ENCODE measurements at places on chromosomes 13 and 19.

DNA sequence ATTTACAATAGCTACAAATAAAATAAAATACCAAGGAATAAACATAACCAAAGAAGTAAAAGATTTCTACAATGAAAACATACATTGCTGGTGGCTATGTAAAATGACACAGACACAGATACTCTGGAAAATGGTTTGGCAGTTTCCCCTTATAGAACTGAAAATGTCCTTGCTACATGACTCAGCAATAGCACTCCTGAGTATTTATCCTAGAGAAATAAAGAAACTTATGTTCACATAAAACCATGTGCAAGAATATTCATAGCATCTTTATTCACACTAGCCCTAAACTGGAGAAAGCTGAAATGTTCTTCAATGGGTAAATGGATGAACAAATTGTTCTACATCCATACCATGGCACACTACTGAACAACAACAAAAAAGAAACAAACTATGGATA lies 100.2 kb upstream of the RFC3 start:
- DNase-seq: no peak

- DNase-seq: no peak
Observed at GRCh38 chr13:38686577-38687245, at the start of gene FREM2. FREM2 (plus strand) TSS chr13:38687077; CDS start chr13:38687345, 268 bp downstream.

- no peak for DNase-seq
Observed at GRCh38 chr13:39196965-39197646, 158.8 kb downstream of the NHLRC3 start.

GRCh38 chr19:1017115-1017905 lies 3.6 kb downstream of the TMEM259 start:
- no peak for DNase-seq

DNA sequence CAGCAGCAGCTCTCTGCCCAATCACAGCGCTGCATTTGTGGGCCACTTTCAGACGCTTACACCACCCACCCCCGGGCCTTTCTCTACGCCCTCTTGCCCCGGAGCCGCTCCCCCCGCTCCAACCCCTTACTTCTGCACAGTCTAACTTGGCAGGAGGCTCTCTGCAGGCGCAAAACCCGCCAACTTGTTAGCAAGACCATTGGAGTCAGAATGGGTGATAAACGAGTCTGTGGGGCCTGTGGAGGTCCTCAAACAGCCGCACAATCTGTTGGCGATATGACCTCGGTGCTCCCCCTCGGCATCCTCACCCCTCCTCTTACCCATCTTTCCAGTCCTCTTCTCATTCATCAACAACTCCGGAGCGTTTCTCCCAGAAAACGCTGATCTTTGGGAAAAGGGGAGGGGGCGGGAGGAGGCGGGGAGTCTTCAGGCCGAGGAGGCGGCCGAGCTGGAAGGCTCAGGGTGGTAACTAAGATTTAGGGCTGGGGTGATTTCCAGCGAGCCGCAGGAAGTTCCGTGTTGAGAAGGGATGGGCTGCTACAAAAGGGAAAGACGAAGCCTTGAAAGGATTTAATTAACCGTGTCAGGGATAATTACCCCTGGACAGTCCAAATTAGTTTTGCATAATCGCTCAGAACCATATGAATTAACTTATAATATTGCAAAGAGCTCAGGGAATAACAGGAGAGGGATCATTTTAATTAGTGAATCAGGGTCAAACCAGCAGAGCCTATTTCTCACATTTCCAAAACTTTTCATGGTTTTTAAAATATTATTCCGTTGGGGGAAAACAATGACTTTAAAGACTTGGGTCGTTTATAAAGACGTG lies 4.1 kb downstream of the SOX21 start:
- DNase-seq: no peak
